ENCODE measurements at places on chromosomes 2 and 18. TPM values are rescaled to one million over a fixed set of nuclear protein-coding genes. Genes with fewer than 3 reads are reported as not detected.

The ZSWIM2 gene
- total RNA-seq: not detected

The UGGT1 gene
- 74.0 TPM for total RNA-seq

The KIAA2012 gene
- not detected for total RNA-seq

The EVX2 gene
- not detected for total RNA-seq

The RAB27B gene
- total RNA-seq: 0.99 TPM

The HOXD12 gene
- not detected for total RNA-seq

The CD8B2 gene
- total RNA-seq: not detected

DNA sequence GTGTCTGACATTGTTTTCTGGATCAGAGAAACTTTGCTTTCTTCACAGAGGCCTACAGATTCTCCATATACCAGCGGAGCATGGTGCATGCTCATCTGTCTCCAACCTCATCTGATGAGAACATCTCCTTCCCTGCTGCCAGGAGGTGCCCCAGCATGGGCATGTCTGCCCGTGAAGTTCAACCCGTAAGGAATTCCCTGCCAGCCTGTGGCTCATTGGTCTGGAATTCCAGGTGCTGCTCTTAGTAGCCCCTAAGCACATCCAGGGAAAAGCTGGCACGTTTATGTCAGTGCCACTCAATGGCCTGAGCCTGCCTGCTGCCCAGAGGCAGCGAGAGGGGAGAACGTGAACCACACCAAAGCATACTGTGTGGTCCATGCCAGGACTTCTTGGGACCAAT is 1.7 kb upstream of the SP100 start:
- no peak for DNase-seq

- DNase-seq: no peak
Observed at GRCh38 chr2:79630060-79630459, 117.2 kb downstream of the CTNNA2 start.

DNA sequence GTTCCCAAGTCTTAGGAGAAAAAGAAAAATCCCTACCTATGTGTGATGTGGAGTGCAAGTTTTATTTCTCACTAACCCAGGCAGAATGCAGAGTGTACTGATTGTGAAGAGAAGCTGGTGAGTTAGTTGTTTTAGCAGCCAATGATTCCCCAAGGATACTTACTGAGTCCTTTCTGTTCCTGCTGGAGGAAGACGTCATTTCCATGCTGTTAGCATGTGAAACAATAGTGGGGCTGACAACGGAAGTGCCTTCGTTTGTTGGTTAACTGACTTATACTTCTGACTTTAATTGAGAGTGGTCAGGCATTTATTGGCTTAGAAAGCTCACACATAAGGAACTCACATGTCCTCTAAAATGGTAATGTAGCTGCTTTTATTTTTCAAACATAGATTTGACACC is 180.6 kb downstream of the MC4R start:
- DNase-seq: no peak

DNA sequence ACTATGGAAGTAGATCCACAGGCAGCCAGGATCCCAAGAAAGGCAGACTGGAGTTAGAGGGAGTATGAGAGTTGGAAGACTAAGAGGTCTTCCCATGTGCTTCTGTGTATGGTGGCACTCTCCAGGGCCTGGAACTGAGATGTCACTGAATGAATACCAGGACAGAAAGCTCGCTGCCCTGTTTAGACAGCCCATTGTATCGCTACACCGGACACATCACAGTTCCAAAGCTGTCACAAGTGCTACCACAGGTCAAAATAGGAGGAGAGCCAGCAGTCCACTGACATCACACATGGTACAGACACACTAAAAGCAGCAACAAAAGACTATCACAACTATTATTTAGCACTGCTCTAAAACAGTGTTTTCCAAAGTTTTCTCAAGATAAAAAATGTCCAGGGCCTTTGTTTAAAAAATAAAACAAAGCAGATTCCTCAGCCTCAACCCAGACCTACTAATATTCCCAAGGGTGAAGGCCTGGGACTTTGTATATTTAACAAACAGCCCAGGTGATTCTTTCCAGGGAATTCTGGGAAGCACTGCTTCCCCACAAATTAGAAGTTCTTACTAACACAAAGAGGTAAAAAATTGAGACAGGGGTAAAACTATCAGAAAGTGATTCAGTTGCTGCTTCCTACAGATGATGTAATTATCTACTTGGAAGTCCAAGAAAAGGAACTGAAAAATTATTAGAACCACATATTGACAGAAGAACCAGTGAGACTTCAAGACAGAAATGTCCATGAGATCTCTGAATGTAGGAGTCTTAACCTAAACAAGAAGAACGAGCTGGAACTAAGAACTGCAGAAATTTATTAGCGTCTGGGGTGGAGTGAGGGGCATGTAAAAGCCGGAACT is 116.0 kb downstream of the DTNB start:
- no peak for DNase-seq

DNA sequence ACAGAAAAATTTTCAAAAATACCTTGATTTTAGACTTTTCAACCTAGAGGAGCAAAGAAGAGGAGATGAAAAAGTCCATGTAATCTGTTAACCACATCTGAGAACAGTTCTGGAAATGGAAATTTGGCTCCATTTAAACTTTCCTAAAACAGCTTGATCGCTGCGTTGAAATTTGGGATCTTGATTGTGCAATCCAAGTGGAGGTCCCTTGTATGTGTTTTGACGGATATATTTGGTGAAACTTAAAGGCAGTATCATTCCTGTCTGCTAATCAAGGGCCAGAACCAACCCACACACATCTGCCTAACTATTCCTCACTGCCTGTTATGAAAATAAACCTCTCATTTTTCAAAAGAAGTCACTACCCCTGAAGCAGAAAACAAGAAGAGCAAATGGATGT is 46.6 kb downstream of the SPATS2L start:
- no peak for DNase-seq

GRCh38 chr2:96823198-96823597 is 7.1 kb downstream of the CNNM3 start:
- DNase-seq: no peak

- DNase-seq: no peak
Observed at GRCh38 chr2:122515731-122516290, 760.4 kb downstream of the TSN start.

DNA sequence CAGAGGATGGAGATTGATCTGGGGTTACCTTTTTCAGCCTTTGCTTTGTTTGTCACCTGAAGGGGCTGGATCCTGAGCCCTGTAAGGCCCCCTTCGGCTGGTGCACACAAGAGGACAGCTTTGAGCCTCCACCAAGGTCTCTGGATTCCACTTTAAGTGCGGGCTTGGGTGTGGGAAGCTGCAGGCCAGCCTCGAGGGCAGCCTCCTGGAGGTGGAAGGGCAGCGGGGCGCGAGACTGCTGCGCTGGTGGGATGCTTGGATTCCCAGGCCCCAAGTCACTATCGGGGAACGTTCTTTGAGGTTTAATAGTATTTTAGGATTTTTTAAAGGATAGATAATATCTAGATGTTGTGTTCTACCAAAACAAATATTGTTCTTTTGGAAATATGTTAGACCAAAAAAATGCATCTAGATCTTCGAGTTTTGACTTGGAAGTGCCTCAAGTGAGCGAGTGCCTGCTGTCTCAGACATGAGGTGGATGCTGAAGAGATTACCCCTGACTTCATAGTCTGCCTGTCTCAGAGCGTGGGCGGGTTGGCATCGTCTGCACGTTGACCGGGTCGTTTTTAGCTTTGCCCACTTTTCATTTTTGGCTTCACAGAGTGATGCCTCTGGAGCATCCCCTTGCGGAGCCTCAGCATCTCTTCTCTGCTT is 113.8 kb downstream of the AGAP1 start:
- DNase-seq: no peak

GRCh38 chr2:174717273-174717672 is 47.0 kb downstream of the CHRNA1 start:
- no peak for DNase-seq

DNA sequence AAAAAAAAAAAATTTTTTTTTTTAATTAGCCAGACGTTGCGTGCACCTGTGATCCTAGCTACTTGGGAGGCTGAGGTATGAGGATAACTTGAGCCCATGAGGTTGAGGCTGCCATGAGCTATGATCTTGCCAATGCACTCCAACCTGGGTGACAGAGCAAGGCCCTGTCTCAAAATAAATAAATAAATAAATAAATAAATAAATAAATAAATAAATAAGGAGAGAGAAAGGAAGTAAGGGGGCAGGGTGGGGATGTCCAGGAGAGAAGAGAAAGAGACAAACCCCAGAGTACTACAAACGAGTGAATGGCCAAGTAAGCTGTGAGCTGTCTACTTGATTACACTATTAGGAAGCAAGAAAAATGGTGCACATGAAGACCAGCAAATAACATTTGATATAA is 7.7 kb upstream of the PMAIP1 start:
- no peak for DNase-seq

DNA sequence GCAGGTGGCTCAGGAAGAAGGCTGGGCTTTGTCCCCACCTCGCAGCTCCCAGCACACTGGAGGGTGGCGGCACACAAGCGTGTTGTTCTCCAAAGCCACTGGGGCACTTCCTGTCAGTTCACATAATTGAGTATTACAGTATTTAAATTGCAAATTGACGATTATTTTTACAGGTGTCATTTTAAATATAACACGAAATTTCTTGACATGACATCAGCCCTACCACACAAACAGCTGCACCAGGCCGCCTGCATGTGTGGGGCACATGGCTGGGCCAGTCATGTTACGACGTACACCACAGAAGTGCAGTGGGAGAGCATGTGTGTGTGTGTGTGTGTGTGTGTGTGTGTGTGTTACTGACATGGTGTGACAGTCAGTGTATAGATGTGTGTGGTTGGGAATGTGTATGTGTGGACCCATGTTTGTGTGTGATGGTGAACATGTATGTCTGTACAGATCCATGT is 155.6 kb downstream of the TTC32 start:
- no peak for DNase-seq

DNA sequence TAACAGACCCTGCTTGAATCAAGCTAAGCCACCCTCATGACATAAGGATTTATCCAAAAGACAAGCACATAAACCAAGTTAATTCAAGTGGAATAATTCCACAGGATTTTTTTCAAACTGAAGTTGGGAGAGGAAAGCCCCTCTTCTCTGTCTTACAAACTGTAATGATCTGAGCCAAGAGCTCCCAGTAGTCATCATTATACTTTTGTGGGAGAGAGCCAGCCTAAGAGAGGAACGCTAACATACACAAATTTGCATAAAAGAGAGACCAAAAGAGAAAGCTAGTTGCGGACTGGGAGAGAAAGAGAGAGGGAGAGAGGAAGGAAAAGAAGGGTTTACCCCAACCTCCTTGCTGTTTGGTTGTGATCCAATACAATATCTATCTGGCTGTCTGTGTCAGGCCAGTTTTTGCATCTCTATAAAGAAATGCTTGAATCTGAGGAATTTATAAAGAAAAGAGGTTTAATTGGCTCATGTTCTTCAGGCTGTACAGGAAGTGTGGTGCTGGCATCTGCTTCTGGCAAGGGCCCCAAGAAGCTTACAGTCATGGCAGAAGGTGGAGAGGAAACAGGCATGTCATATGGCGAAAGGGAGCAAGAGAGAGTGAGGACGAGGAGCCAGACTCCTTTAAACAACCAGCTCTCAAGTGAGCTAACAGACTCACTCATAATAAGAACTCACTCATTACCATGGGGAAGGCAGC is 20.8 kb upstream of the PUM2 start:
- no peak for DNase-seq

DNA sequence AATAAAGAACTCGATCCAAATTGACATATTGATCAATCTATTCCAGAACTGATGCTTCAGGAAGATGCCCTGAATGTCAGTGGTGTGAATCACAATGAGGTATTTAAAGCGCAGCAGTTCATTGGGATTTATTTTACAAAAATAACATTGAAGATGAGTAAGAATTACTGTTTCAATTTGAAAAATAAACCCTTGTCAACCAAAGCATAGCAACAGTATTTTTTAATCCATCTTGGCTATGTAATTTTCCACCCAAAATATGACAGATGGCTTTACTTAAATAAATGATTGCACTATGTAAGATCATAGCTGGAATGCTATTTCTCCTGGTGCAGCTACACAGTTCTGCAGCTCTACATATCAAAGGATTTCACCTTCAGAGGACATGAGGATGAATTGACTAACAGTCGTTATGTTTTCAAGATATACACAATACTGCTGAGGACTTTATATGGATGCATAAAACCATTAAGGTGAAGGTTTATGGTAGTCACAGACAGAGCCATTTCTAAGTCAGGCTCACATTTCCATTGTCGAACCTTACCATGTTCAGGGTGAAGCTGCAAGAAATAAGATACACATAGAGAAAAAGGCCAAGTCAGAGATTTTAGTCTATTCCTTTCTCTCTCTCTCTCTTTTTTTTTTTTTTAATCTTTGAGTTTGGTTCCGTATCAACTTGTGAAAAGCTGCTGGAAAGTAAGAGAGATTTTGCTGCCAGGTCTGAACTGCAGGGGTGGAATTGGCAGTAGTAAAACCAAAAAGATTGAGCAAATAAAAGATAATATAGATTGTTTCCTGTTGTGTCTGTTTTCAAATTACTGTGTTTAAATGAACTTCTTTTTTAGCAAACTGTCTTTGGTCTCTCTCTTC is 398.0 kb upstream of the CDH20 start:
- DNase-seq: no peak

- no peak for DNase-seq
Observed at GRCh38 chr2:105184420-105184819, 57.1 kb upstream of the GPR45 start.

- no peak for DNase-seq
Observed at GRCh38 chr2:98502556-98503335, 58.1 kb downstream of the INPP4A start.

- no peak for DNase-seq
Observed at GRCh38 chr2:224957540-224958461, 84.5 kb downstream of the DOCK10 start.

DNA sequence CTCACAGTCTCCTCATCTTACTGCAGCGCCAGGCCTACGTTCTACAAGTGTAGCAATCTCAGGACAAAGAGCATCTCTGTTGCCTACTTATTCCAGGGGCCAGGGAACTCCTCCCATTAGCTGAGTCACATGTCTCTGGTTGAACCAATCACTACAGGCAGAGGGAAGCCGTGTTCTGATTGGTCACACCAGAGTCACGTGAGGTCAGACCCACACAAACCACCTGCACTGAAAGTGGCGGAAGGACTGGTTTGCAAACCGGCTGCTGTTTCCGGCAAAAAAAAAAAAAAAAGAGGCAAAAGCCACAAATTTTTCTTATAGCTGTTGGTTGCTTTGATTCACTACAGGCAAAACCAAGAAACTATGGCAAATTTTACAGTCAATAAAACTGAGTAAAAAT is 21.9 kb upstream of the USP14 start:
- no peak for DNase-seq

DNA sequence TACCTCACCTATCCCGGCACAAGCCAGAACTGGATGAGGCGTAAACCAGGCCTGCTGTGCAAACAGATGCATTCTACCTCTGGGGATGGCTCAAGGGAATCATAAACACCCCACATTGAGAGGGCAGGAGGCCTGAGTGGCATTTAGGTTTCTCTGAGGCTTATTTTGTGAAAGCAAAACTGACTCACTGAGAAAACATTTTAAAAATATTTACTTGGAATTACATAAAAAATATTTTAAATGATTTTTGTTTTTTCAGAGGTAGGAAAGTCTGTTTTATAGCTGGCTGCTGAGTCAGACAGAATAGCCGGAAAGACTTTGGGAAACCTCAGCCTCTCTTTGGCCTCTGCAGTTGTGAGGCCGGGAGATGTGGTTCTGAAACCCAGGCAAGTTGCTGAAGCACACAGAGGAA is 244.1 kb downstream of the NCKAP5 start:
- no peak for DNase-seq

GRCh38 chr2:1561811-1562421 is 148.7 kb downstream of the TPO start:
- DNase-seq: no peak

- DNase-seq: no peak
Observed at GRCh38 chr2:39704540-39704939, 38.8 kb downstream of the TMEM178A start.
